ENCODE measurements at places on chromosomes 11 and 22.

DNA sequence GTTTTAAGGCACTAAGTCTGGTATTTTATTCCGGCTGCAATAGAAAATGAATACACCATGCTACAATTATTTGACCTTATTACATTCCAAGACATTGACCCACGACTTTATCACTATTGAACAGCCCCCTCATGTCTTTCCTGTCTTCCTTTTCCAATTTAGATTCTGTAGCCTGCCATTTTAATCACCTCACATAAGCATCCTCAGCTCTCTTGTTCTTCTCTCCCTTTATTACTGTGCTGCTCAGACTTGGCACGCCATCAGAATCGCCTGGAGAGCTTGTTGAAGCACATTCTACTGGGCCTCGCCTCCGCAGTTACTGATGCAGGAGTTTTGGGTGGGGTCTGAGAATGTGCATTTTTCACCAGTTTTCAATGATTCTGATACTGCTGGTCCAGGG lies 38.7 kb upstream of the SWAP70 start:
- no peak for DNase-seq

DNA sequence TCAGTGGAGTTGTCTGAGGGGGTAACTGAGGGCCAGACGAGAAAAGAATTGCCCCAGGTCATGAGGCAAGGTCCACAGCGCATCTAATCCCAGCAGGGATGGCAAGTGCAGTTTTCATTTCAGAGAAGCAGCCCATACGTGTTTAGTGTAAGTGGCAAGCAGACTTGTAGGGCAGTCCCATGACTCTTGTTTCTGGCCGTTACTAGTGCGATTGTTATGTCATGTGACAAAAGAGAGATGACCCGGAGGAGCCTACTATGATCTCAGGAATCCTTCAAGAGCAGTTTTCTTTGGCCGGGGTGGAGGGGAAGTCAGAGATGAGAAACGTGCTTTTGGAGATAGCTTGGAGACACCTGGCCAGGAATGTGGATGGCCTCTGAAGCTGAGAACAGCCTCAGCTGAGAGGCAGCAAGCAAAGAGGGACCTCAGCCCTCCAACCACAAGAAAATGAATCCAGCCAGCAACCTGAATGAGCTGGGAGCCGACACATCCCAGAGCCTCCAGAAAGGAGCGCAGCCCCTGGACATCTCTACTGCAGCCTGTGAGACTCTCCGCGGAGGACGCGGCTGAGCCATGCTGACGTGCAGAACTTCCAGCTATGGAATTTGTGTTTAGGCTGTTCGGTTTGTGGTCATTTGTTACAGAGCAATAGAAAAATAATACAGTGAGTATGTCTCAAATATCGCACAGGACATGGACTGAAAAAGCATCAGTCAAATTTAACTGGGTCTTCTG lies 44.1 kb upstream of the CDON start:
- no peak for DNase-seq

GRCh38 chr11:102317768-102318103 lies 452 bp downstream of the BIRC3 start:
- DNase-seq: no peak

GRCh38 chr22:49668402-49668801 lies 159.3 kb downstream of the BRD1 start:
- no peak for DNase-seq

DNA sequence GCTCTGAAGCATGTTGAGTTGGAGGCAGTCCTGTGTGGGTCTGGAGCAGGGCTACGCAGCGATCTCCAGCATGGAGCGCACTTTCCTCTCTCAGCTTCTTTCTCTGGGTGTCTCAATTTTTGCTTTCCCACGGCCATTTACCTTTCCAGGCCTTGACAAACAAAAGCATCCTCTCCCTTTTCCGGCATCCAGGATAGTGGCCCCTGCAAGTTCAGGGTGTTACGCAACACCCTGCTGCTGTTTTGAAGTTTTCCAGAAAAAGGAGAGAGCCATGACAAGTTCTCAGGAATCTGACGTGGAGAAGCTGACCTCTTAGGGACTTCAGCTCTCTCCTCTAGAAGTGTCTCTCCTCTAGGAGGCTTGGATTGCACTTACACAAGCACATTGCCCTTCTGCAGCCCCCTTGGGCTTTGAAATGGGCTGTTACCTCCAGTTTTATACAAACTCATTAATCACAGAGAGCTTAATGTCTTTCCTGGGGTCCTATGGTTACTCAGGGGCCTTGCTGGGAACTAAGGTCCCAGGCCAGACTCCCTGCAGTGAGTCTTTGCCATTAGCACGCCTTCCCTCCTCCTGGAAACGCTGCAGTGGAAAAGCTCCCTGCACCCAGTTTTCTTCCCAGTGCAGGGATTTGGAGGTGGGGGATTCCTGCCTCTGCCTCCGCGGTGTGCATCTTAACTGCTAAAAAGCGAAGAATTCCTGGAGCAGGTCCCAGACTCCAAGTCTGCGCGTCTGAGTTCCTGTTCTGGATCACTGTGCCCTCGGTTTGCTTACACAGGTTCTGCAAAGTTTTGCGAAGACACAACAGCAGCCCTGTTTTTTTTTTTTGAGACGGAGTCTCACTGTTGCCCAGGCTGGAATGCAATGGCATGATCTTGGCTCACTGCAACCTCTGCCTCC lies 80.4 kb downstream of the BARX2 start:
- no peak for DNase-seq
